ENCODE measurements at places on chromosomes 6 and 20. TPM values are rescaled to one million over a fixed set of nuclear protein-coding genes. Genes with fewer than 3 reads are reported as not detected.

DNA sequence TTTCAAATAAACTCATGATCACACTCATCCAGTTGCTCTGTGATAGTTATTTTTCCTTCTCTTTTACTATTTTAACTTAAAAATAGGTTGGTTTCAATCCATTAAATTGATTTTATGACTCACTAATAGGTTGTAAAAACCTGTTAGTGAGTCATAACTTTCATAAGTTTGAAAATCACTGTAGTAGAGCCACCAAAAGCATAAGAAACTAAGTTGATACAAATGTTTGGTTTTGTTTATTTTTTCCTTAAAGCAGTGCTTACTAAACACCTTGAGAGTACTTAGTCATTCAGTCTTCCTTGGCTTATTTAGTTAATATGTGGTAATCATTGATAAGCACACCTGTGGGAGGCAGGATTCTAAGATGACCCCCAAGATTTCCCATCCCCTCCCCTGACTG, 312.1 kb upstream of the MAN1A1 start:
- DNase-seq, result no peak

- peak; percentile 70 for DNase-seq
These were observed at the start of gene SDC4 for GRCh38 chr20:45347936-45348778. SDC4 (minus strand) TSS chr20:45348424; CDS start chr20:45348384, 40 bp downstream.

PSORS1C2 gene
- not detected for total RNA-seq

- no peak for DNase-seq
These were observed 398.7 kb upstream of the MARCKS start for GRCh38 chr6:113458368-113459010.

GRCh38 chr6:155778336-155778735, 322.7 kb upstream of the NOX3 start:
- no peak for DNase-seq

DNA sequence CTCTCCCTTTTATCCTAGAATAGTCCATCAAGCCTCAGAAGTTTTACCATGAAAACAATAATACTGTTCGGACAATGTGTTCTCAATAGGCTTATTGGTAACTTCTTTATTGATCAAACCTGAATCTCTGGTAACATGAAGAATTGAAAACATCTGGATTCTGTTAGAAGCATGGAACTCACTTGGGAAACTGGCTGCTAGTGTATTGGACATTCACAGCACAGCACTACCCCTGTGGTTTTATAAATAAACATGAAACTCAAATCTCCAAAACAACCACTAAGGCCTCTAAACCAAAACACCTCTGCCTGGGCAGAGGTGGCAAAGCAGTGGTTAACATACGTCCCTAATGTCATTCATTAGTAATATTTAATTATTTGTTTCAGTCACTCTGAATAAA, 157.6 kb upstream of the KCNQ5 start:
- no peak for DNase-seq

DNA sequence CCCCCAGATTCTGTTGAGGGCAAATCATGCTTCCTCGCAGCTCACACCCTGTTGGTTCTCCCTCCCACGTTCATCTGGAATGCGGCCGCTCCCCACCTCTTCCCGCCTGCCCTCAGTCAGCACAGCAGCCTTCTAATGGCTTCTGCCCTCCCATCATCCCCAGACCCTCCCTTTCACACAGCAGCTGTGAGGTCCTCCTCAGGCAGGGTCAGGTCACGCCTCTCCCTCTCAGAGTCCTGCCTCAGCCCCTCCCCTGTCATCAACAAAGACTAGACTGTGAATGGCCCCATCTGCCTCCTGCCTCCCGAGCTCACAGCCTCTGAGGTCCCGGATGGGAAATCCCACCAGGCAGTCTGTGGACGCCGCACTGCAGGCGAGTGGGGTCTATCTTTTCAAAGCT, 7.9 kb upstream of the BHLHE23 start:
- no peak for DNase-seq

HLA-B gene
- 584 TPM for total RNA-seq

CLPSL2 gene
- not detected for total RNA-seq

POU5F1 gene
- total RNA-seq, result not detected

SIRPB2 gene
- 2.6 TPM for total RNA-seq

SCRT2 gene
- total RNA-seq, result not detected

DNA sequence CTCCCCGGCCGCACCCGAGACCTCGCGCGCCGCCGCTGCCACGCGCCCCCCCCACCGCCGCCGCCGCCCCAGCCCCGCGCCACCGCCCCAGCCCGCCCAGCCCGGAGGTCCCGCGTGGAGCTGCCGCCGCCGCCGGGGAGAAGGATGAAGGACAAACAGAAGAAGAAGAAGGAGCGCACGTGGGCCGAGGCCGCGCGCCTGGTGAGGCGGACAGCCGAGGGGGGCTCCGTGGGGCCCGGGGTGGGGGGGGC, 426 bp downstream of the ASXL1 start:
- no peak for DNase-seq

TRERF1 gene
- total RNA-seq, result 2.5 TPM

GRCh38 chr6:73774311-73774774, 78.3 kb downstream of the CD109 start:
- DNase-seq, result no peak

DNA sequence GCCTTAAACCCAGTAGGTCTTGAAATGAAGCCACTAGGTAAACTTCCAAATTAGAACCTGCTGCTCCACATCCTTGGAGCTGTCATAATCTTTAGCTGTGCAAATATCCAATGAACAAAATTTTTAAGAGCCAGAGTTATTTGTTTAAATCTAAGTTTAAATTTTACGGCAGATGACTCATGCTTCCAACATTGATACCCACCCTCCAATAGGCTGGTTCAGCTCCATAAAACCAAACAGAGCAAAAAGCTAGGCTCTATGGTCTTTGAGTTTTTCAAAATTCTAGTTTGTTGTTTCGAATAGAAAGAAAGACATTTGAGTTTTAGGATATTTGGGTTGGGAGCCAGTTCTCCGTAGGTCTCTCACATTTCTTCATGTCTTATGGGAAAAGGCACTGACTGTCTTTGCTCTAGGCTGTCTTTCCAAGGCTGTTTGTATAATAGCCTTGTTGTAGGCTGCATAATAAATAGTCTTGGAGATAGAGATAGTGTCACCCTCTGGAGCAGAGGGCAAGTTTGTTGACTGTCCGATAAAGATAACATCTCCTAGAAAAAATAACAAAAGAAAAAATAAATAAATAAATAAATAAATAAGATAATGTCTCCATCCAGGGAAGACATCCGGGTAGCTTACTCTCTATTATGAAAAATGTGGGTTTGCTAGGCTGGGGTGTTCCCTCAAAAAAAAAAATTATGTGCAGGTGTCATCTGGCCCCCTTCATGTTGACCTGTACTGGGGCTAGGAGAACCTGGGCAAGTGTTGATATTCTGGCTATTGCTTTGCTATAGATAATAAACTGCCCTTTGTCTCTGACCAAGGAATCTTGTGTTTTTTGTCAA, 36.5 kb downstream of the SLC2A12 start:
- DNase-seq, result no peak
